Epithelial cell of prostate (primary cell): ENCODE measurements at places on chromosomes 12 and 14.

- no peak for DNase-seq
Observed at GRCh38 chr14:106207316-106207715, 680.9 kb downstream of the TMEM121 start.

- no peak for DNase-seq
Observed at GRCh38 chr14:63436286-63437098, 106.7 kb downstream of the PPP2R5E start.

- no peak for DNase-seq
Observed at GRCh38 chr12:110995615-110996014, 75.2 kb upstream of the MYL2 start.

- DNase-seq: no peak
Observed at GRCh38 chr12:53543539-53543938, 36.3 kb upstream of the NPFF start.

GRCh38 chr12:23049180-23049579 lies 424.2 kb downstream of the ETNK1 start:
- no peak for DNase-seq
